Lower lobe of right lung (tissue), 2 donors: ENCODE measurements at places on chromosomes 6 and 20. TPM values are rescaled to one million over a fixed set of nuclear protein-coding genes. Genes with fewer than 3 reads are reported as not detected.

DNA sequence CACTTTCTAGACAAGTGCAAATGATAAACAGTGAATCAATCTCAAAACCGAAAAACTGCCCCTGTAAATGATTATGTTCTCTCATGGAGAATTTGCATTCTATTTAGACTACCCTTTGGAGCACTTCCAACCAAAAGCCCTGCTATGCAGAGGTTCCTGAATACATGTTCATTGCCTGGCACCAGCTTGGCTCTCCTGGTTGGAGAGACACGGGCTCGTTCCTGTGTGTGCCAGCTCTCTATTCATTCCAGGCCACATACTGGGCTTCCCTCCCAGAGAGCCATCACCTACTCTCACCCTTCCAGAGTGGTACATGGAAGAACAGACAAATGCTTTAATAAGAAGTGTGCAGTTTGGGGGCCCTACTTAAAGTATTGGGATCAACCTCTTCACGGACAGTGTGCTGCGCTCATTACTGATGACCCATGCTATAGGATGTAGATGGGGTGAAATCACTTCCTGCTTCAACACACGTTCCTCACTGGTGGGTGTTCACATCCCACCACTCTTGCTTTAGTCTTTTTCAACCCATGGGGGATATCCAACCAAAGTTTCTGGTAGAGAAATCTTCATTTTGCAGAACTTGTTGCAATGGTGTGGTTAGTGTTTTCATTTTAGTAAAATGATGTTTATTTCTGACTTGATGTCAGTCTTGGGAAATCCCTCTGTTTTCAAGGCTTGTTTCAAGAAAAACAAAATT is 38.5 kb upstream of the NAA20 start:
- peaks cover 90% of the 10 kb centered on the region for H3K4me1 ChIP-seq
- peak overlapping the region; percentile 66 for H3K4me3 ChIP-seq
- no peaks in the 10 kb centered on the region for H3K27me3 ChIP-seq
- H3K36me3 ChIP-seq, result peaks cover 21% of the 10 kb centered on the region
- H3K27ac ChIP-seq, result peak overlapping the region; percentile 89

GRCh38 chr20:44291754-44292153 is 19.2 kb downstream of the FITM2 start:
- no peaks in the 10 kb centered on the region for H3K27me3 ChIP-seq
- H3K36me3 ChIP-seq, result peaks cover 3% of the 10 kb centered on the region
- peaks cover 6% of the 10 kb centered on the region for H3K4me1 ChIP-seq
- no peak for DNase-seq
- H3K4me3 ChIP-seq, result no peak overlapping the region
- no peak overlapping the region for H3K27ac ChIP-seq

DNA sequence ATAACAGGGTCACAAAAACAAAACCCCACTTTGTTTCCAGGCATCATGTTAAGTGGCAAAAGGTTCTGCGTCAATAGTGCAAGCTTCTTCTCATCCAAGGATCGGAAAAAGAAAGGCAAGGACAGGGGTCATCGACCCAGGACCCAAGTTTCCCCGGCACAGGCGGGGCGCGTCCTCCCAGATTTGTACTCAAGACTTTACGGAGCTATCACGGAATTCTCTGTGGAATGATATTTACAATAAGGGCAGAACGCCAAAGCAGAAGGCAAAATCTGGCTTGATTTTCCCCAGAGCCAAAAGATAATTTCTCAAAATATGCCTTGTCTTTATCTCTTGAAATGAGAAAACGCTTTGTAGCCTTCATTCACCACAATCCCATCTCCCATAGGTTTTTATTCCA is 25.5 kb downstream of the PDE10A start:
- no peak for DNase-seq
- no peaks in the 10 kb centered on the region for H3K36me3 ChIP-seq
- no peaks in the 10 kb centered on the region for H3K27me3 ChIP-seq
- no peak overlapping the region for H3K27ac ChIP-seq
- H3K4me3 ChIP-seq, result no peak overlapping the region

DNA sequence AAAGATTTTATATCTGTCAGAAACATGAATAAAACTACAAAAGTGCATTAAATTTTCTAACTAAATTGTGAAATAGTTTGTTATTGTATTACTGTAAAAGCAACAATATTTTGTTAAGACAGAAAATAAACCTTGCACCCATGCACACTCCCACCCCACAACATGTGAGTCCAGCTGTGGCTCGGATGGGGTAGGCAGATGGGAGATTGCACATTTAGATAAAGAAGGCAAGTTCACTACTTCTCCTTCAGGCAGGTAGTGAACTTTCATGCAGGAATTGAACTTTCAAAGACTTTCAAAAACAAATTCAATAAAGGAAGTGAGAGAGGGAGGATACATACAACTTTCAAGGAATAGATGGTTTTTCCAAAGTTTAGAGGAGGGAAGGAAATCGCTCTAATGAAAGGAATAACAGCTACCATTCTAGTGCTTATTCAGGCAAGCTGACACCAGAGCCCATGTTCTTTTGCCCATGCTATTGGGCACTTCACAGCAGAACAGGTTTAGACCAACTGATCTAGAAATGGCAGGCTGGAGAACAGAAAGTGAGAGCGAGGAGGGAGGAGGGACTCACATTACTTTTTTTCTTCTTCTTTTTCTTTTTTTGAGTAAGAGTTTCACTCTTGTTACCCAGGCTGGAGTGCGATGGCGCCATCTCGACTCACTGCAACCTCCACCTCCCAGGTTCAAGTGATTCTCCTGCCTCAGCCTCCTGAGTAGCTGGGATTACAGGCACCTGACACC is 28.5 kb downstream of the SF3B5 start:
- H3K27me3 ChIP-seq, result peaks cover 5% of the 10 kb centered on the region
- H3K4me1 ChIP-seq, result peaks cover 18% of the 10 kb centered on the region

Gene FAM83D
- total RNA-seq, result 0.71 TPM
